Stimulated activated CD8-positive, alpha-beta memory T cell treated with anti-CD3 and anti-CD28 coated beads, Interleukin-4, amount 100 ng/mL, for 4 hours (primary cell): ENCODE measurements at places on chromosomes 6 and 20.

DNA sequence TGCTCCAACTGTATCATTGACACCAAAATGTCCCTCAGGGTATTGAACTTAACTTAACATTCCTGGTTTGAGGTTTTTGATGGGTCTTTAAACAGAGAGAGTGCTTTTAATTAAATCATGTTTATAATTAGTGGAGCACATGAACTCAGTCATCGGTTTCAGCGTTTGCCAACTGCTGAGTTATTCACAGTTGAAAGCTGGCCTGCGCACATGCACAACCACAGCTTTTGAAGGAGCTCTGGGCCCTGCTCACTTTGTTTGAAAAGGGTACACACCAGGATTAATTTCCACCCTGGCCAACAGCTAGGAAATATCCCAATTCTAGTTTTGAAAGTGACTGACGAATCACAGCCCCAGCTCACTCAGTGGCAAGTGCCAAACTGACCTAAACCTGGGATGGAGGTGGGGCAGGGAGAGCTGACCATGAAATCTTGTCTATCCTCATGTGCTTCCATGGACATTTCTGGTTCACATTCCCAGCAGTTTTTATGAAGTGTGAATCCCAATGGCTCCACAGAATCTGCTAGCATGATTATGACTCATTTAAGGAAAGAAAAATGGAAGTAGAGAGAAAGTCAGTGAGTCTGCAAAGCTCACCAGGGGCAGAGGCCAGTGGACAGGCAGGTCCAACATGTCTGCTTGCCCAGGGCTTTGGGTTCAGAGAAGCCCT lies 247.8 kb downstream of the FNDC1 start:
- no peak for DNase-seq

GRCh38 chr20:37899105-37900045 lies 3.6 kb upstream of the VSTM2L start:
- no peak for DNase-seq

DNA sequence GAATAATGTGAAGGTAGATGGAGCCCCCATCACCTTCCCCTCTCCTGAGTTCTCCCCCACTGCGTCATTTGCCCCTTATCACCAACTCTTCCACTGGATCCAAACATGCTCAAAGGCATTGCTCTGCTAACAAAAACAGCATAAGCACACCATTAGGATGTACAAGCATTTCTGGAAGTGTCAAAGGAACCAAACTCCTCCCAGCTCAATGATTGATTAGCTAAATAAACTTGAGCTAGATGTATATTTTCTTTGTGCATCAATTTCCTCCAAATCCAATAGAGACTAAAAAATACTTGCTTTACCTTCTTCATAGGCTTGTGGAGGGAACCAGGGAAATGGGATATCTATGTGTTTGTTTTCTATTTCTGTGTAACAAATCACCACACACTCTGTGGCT lies 248.4 kb upstream of the JARID2 start:
- no peak for DNase-seq

DNA sequence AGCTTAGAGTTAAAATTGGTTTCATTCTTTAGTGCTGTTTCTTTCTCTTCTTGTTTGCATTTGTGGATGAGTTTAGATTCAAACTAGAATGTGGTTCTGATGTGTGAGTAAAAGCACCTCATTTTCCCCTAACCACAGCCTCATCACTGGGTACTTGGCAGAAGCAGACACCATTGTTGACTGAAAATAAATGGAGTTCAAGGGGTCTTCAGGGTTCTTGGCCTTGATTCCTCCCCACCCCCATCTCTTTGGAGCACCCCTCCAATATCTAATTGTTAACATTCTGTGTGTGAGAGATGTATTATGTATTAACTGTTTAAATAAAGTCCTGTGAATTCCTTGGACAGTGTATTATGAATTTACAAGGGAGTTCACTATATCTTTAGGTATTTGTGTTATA lies 59.6 kb downstream of the JARID2 start:
- DNase-seq = no peak

GRCh38 chr6:138944412-138944811 lies 43.6 kb downstream of the REPS1 start:
- DNase-seq = no peak
